ENCODE measurements at places on chromosomes 1 and 21.

- no peak for DNase-seq
These were observed 96.2 kb downstream of the DPYD start for GRCh38 chr1:97824624-97825023.

DNA sequence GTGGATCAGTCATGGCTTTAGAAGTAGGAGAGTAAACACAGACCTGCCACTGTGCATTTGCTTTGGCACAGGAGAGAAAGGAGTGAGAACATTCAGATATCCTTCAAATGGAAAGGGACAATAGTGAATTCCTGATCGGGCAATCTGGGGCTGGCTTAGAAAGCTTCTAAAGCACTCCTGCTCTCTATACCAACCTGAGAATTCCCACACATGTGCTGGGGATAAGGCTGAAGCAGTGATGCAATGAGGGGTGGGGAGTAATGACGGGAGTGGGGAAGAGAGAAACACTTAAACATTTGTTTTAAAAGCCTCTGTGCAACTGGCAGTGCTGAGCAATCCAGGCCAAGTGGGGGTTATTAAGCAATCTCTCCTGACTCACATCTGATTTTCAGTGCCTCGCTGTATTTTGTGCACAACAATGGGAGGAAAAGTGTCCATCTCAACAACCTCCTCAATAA, 108.8 kb downstream of the KIAA0319L start:
- DNase-seq: no peak

GRCh38 chr21:25507522-25507921, 99.8 kb downstream of the MRPL39 start:
- DNase-seq: no peak

GRCh38 chr1:230698130-230698529, 15.8 kb downstream of the AGT start:
- no peak for DNase-seq

GRCh38 chr1:248696261-248696660, 6.3 kb downstream of the OR14I1 start:
- DNase-seq: no peak

DNA sequence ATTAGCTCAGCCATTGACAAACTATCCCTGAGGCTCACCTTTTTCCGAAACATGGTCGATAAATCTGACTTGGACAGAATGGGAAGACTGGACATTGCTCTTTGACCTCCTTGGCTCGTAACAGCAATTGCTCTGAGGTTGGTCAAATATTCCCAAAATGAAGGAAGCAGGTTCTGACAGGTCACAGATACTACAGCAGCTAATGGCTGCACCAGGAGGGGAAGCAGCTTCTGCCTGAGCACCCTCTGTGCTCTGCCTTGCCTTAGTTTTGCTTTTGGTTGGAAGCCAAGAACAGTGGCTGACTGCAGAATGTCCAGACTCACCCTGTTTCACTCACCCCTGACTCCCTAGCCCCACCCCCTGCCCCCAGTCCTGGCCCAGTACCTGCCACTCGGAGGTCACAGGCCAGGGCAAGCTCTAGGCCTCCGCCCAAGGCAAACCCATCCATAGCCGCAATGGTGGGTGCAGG, 15.4 kb downstream of the ECHDC2 start:
- DNase-seq: no peak

DNA sequence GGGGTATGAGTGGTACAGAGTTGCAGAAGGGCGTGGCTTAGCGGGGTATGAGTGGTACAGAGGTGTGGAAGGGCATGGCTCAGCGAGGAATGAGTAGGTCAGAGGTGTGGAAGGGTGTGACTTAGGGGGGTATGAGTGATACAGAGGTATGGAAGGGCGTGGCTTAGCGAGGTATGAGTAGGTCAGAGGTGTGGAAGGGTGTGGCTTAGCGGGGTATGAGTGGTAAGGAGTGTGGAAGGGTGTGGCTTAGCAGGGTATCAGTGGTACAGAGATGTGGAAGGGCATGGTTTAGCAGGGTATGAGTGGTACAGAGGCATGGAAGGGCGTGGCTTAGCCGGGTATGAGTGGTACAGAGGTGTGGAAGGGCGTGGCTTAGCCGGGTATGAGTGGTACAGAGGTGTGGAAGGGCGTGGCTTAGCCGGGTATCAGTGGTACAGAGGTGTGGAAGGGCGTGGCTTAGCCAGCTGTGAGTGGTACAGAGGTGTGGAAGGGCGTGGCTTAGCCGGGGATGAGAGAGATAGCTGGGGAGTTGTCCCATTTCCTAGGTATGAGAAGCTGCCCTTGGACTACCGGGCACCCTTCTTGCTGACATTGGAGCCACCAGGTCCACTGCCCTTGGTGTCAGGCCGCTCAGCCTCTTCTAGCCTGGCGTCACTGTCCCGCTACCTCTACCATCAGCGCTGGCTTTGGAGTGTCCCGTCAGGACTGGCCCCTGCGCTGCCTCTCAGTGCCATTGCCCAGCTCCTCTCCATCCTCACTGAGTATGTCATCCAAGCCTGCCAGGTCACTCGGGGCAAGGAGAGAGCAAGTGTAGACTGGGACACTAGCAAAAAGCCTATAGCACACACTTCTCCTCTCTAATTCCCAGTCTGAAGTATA, 29.8 kb downstream of the HYI start:
- no peak for DNase-seq

DNA sequence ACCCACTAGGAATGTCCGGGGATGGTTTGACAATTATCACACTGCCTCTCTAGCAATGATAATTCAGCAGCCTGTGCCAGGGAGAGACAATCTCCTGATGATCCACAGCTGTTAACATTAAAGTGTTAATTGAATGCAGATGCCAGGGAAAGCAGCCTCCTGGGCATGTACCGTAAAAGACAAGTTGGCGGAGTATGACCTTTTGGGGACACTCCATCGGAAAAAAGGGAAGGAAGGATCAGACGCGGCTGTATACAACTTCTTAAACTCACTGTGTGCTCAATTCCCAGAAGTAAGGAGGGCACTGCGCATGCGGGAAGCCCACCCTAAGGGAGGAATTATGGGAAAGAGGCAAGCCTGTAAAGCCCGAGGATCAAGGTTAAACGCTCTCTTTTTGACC, 62.6 kb downstream of the MAP3K7CL start:
- no peak for DNase-seq

- no peak for DNase-seq
These were observed 57.5 kb upstream of the EPS8L3 start for GRCh38 chr1:109821221-109821669.

DNA sequence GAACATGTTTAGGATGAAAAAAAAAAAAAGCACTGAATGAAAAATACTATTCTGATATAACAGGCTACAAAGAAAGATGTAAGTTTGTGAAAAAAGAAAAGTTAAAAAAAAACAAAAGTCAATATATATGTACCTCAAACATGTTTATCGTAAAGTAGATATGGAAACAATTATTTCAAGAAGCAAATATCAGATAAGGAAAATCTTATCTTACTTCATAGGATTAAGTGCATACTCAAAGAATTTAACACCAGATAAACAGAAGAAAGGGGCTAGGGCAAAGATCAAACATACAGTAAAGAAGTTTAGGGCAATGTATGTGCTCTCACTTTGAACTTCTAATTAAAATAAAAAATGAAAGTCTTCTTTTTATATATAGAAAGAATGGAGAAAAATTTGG, 75.3 kb downstream of the NEGR1 start:
- no peak for DNase-seq

DNA sequence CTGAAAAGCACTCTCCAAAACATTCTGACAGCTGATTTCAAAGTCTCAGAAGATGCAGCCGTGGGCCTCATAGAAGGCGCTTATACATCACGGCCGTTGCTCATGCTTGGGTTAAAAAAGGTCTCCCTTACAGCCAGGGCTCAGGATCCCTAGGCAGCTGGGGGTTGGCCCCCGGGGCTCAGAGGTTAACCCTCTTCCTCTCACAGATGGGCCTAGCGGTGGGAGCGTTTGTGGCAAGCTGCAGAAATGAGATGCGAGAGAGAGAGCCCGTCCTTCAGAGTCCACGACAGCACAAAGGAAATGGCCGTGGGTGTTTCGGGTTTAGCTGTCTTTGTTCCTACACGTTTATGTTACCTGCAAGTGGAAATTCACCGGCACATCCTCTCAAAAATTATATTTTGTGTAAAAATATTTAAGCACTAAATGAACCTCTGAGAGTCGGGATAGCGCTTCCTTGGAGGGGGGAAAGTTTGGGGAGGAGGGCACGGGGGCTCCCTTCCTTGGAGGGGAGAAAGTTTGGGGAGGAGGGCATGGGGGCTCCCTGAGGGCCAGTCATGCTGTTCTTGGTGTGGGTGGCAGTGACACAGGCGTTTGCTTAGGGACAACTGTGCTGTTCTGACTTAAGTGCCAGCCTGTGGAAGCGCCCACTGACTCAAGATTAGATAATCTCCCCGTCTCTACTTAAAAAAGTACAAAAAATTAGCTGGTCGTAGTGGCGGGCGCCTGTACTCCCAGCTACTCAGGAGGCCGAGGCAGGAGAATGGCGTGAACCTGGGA, 20.5 kb upstream of the PRDM15 start:
- DNase-seq: no peak

DNA sequence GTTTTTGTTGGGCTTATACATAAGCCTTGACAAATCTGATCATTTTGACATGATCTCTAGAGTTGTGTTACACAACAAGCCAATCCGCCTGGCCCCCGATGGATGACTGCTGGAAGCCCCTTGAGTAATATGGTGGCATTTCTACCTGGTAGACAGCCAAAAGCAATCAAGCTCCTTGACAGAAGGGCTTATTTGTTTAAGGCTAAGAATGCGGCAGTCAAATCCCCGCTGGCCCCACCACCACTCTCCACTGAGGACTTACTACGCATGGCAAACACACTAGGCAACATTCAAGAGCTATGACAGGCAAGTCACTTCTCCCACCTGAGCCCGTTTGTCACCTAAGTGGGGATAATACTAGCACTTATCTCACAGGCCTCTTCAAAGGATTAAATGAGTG, 33.4 kb upstream of the C1orf198 start:
- no peak for DNase-seq

DNA sequence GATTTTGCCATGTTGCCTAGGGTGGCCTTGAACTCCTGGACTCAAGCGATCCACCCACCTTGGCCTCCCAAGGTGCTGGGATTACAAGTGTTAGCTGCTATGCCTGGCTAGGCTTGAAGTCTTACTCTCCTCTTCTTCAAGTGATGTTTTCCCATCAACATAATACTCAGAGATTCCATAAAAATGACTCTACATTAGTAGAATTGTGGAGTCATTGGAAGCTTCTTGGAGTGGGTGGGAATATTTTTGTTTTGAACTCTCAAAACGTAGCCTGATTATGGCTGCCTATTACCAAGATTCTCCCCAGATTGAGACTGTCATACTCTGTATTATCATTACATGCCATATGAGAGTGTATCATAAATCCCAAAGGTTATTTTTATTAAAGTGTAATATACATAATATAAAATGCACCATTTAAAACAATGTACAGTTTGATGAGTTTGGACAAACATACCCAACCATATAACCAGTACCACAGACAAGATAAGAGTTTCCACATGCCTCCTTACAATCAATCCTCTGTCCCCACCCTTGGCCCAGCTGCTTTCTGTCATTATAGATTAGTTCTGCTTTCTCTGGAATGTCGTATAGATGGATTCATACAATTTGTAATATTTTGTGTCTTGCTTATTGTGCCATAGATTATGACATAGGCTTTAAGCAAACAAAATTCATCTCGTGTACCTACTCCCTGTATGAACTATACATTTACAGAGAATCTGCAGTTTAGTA, 8.0 kb upstream of the DNM3 start:
- no peak for DNase-seq

- DNase-seq: no peak
These were observed 14.7 kb downstream of the CAMK1G start for GRCh38 chr1:209598227-209598626.

DNA sequence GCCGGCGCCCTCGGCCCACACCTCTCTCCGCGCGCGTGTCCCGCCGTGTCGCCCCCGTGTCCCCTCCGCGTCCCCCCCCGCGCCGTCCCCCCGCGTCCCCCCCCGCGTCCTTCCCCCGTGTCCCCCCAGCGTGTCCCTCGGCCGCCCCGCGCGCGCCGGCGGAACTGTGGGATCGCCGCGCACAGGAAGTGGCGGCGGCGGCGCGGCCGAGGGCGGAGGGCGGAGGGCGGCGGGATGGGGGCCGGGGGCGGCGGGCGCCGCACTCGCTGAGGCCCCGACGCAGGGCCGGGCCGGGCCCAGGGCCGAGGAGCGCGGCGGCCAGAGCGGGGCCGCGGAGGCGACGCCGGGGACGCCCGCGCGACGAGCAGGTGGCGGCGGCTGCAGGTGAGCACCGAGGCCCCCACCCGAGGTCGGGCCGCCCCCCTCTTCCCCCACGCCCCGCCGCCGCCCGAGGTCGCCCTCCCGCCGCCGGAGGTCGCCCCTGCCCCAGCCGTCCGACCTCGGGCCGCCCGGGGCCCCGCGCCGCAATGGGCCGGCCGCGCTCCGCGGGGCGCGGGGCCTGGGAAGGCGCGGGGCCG, at the start of gene AGPAT3:
Gene AGPAT3, plus strand, starts transcription at position 262 of the 578 bp plus-strand sequence. CDS start 94,459 bp downstream, outside the sequence.
- DNase-seq: no peak

GRCh38 chr1:209911746-209912145, 26.3 kb upstream of the SYT14 start:
- DNase-seq: no peak

DNA sequence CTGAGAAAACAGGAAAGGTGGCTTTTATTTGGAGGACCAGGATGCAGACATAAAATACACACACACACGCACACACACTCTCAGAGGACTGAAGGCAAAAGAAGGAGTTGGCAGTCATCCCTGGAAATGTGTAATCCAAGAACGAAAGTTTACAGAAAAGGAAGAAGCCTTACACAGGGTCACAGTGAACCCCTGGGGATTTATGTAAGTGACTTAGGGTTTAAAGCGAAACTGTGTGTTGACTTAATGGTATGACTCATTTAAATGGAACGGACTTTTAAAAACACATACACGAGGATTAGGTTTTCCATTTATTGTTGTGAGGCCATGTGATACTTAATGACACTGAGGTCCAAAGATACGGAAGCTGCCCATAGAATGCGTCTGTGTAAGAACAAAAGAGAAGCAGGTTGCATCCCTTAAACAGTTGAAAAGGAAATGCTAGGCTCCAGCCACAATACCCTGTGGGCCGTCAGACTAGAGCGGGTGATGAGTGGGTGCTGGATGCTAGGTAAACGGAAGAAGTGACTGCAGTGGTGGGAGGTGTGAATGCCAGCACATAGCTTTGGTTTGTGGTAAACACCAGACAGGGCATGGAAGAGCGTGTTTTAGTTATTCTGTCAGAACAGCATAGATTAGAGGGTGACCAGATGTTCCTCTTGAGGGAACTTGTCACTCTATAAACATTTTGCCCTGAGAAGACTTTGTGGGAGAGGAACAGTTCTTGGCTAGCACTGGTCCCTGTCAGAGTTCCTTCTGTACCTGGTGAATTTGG, 21.6 kb upstream of the BCL10 start:
- peak; percentile 41 for DNase-seq

Measured in stimulated activated CD4-positive, alpha-beta T cell treated with anti-CD3 and anti-CD28 coated beads, TNF-alpha, amount 100 ng/mL, for 1 hour (primary cell).